SJCRH30 (cell line): ENCODE measurements at places on chromosomes 5 and 9.
A peak's percentile ranks its signal among the peaks of the same experiment; 100 is the strongest.

GRCh38 chr5:174151599-174152181 lies 106.2 kb downstream of the NSG2 start:
- DNase-seq: no peak

DNA sequence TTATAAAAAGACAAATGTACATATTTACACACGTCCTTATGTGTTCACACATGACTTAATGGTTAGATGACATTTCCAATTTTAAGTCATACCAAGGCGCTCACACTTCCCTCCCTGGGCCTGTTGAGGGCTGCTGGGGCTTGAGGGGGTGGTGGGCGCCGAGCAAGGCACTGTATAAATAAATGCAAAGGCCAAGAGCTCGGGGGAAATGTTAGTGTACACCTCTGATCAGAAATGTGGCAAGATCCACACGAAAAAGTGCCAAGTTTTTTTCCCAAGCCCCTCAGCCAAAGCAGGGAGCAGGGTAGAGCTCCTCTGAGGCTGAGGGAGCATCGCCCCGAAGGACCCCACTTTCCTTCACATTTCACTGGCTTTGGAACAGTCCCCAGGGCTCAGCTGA lies 7.5 kb downstream of the IRF1 start:
- no peak for DNase-seq

GRCh38 chr9:134992755-134993124 lies 75.0 kb upstream of the FCN1 start:
- no peak for DNase-seq

DNA sequence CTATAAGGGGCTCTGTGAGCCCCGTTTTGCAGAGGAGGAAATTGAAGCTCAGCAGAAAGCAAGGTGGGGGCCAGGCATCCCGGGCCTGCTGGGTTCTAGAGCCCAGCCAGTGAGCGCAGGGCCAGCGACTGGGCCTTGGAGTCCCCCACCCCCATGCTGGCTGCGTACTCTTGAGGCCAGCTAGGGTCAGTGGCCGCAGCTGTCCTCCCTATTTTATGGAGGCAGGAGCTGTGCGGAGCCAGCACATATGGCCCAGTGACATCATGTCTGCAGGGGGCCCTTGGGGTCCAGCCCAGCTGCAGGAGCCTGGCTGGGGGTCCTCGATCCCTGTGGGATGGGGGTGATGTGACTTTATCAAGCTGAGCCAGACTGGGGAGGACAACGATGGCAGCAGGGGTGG lies 71.3 kb downstream of the HMCN2 start:
- peak; percentile 79 for DNase-seq
